ENCODE measurements at places on chromosomes 6 and 20. TPM values are rescaled to one million over a fixed set of nuclear protein-coding genes. Genes with fewer than 3 reads are reported as not detected.

Gene THBD
- total RNA-seq: not detected

Gene OR2H1
- total RNA-seq: not detected

Gene OOEP
- total RNA-seq: not detected

DNA sequence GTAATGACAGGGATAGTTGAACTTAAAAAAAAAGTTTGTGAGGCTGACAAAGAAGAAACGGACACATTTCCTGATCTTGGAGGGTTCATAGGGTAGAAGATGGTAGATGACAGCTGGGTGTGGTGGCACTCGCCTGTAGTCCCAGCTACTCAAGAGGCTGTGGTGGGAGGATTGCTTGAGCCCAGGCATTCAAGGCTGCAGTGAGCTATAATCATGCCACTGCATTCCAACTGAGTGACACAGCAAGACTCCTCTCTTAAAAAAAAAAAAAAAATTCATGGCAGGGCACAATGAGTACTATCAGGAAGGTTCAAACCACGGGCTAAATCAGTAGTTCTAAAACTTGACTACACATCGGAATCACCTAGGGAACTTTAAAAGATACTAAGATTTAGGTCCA, 2.0 kb upstream of the MICA start:
- DNase-seq: peak; percentile 93

GRCh38 chr20:45051204-45052060, 49.5 kb downstream of the KCNS1 start:
- DNase-seq: no peak

DNA sequence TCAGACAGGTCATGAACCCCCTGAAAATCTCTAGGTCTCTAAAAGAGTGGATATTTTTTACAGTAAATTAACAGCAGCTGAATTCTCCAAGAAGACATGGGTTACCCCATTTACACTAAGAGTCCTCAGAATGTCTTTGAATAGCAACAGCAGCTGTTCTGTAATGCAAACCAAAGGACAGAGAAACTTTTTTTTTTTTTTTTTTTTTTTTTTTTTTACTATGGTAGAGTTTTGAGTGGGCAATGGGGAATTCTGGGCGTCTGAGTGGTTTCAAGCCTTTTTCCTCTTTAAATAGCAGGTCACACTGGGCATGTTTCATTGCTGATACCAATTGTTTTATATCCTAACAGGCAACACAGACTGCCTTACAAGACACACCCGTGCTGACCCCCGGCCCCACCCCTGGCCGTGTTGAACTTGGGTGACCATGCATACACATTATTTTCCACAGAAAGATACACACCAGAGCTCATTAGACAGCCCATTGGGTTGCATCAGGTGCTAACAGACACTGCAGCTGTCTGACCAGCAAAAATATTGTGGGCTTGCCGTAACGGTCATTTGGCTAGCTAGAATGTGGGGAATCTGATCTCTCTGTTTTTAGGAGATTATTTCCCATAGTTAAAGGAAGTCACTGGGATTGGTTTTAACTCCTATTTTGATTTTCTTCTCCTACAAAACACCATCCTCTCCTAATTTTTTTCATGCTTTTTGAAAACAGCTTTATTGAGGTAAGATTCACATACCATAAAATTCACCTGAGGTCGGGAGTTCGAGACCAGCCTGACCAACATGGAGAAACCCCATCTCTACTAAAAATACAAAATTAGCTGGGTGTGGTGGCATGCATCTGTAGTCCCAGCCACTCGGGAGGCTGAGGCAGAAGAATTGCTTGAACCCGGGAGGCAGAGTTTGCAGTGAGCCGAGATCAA, 26.7 kb upstream of the IRF4 start:
- no peak for DNase-seq

GRCh38 chr6:143973097-143973966, 34.7 kb downstream of the PLAGL1 start:
- DNase-seq: no peak

DNA sequence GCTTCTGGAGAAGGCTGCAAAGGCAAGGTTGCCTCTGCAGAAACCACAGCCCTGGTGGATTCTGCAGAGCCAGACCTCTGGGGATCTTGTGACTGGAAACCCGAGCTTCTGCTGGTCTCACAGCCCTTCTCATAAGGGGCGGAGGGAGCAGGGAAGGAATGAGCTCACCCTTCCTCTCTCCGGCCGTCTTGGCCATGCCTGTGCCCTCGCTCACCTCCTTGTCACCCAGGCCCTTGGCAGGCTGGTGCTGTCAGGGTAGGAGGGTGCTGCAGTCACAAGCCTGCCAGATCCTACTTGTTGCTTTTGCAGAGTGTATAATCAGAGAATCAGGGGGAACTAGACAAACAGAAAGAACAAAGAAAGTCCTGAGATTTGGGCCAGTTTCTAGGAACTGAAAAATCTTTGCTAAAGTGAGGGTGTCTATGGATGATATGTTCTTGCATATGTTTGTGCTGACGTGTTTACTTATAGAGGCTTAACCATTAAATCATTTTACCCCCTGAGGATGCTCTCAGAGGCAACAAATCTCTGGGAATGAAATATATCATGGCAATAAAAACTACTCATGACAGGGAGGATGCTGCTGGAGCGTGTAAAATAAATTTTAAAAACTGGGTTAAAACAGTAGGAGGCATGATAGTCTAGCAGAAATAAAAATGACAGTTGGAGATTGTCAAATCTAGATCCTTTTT, 244.9 kb upstream of the SOX4 start:
- DNase-seq: peak; percentile 75

Gene CALHM5
- total RNA-seq: 1.0 TPM

DNA sequence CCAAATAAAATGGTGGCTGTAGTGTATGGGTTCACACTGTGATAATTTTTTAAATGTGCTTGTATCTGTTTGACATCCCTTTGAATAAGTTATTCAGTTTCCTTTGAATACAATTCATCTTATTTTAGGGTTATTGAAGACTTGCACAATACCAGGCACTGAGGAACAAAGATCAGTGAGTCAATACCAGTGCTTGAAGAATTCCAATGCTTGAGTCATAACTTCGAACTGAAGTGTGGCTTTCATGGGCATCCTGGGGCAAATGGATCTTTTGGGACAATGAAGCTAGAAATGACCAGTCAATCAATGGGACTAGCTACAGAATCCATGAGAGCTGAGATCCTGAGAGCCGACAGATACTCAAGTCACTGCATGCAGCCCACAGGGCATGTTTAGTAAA, 349.9 kb upstream of the FLRT3 start:
- peak; percentile 46 for DNase-seq

GRCh38 chr20:38158701-38159351, 6.2 kb downstream of the TGM2 start:
- no peak for DNase-seq

DNA sequence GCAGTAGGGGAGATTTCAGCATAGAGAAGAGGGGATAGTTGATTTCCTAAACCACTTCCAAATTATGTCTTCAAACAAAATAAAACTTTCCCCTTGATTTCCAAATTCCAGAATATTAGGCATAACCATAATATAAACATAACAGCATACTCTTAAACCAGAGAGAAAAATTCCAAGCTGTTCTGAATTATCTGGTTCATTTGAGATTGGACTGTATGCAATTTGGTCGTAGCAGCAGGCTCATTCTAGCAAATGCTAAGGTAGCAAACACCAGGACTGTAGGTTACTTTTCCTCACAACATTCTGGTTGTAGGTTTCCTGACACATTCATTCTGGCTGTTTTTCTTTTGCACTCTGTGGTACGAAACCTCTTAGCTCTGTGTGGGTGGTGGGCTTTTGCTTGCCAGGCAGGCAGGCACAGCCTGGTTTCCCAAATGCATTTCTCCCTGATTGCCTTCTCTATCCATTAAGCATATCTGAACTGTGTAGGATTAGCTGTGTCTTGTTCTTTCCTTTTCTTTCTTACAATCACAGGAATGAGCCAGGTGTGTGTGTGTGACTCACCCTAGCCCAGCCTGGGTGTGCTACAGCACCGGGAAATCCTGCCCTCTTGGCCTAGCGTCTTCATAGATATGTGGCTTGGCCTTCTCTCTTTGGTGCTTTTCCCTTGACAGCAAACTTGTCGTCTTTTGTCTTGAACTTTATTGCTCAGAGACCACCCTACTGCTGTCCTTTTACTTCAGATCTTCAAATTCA, 77.1 kb downstream of the JARID2 start:
- peak; percentile 33 for DNase-seq

DNA sequence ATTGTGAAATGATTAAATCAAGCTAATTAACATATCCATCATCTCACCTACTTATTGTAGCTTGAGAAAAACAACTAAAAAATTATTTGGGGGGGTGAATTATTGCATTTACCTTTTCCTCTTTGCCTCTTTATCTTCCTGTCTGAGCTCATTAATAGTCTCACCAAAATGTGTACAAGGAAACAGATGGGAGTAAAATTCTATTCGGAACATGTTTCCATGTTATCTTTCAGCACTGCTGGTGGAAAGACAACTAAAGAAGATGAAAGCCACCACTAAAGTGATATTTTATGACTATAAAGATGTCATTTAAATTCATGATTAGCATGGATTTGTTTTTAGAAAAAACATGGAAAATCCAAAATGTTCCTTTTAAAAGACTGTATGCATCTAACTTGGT, 102.6 kb downstream of the SYNE1 start:
- DNase-seq: no peak

GRCh38 chr6:80676386-80676785, 569.9 kb downstream of the BCKDHB start:
- DNase-seq: peak; percentile 52

DNA sequence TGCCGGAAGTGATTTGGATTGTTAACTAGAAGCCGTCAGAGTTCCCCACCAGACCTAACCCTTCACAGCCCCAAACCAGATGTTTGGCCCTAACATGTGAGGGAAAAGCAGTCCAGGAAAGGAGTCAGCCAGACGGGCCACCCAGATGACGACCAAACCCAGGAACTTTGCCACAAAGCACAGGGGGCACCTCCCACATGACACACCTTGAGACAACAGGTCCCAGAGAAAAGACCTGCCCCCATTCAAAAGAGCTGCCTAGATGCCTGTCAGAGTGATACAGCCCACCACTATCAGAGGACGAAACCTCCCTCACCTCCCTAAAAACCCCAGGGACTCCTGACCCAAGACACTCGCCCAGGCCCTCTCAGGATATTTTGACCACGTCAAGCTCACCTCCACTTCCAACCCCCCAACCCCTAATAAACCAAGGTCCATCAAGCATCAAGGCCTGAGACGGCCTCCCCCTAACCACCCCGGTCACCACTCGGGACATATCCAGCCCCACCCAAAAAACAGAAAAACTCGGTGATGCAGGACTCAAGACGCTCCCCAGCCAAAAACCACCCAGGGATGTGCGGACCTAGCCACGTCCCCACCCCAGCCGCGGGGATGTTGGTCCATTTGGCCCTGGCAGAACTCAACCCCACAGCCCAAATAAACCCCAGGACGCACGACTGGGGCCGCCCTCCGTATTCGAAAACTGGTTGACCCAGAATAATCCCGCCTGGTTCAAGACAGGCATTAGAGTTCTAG, 662 bp downstream of the ZNF343 start:
- DNase-seq: peak; percentile 52

- DNase-seq: peak; percentile 34
Measured at GRCh38 chr6:107704347-107705013, 119.6 kb downstream of the SCML4 start.

DNA sequence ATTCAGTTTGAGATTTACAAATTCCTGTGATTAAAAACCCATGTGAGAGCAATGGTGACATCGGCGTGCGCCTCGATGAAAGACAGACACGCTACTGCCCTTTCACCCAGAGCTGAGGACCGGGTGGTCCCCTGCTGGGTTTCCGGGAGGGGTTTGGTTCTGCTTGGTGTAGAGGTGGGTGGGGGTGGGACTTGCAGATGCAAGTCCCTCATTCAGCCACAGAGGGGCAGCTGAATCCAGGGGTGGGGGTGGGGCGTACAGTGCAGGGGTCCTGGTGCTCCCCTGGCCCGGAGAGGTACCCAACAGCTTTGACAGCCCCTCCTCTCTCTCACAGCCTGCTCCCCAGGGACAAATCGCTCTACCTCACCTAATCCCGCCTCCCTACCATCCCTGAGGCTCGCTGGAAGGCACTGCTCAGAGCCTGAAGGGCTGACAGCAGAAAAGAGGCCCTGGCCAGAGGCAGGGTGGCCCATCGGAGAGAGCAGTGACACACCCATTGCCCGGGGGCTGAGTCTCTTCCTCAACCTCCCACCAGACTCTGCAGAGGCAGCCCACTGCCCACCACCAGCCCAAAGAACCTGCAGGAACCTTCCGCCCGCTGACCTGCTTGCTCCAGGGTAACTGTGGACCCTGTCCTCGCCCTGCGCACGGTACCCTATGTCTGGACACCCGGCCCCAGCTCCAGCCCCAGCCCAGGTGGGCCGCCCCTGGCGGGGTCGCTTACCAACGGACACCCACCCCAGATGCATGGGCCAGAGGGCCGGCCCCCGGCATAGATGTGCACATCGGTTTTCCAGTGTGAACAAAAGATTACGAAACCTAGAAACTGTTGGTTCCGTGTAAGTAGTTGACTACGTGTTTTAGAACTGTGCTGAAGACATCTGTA, 118.4 kb downstream of the JPH2 start:
- DNase-seq: no peak

Gene C2
- total RNA-seq: 0.13 TPM

Gene GGT7
- 4.2 TPM for total RNA-seq

Gene NHSL1
- total RNA-seq: 7.5 TPM

DNA sequence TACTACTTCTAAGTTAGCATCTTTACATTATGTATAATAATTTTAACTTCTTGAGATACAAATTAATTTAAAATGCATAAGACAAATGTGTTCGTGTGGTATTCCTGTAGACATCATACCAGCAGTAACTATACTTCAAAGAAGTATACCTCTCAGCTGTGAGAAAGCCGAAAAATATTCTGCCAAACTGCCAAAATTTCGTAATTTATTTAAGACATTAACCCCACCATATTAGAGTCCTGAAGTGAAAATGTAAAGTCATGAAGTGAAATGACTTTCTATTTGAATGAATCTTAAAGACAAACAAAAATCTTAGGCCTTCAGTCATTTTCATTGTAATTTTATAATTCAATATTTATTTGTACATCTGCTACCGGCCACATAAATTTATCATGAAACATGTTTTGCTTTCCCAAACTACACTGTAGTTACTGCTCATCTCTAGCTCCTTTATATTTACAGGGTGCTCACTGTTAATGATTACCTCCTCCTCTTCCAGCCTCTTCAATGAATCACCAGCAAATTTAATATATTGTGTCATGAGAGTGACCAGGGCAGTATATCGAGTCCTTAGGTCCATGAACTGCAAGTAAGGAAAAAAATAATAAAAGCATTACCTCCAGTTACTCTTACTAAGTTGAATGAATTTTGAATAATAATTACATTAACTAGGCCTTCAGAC, 18.5 kb downstream of the DST start:
- no peak for DNase-seq

- DNase-seq: no peak
Measured at GRCh38 chr6:32829495-32829894, 9.0 kb downstream of the TAP2 start.

GRCh38 chr6:163437466-163437865, 22.9 kb downstream of the QKI start:
- no peak for DNase-seq

GRCh38 chr6:30202366-30202765, 10.8 kb downstream of the TRIM26 start:
- DNase-seq: no peak

DNA sequence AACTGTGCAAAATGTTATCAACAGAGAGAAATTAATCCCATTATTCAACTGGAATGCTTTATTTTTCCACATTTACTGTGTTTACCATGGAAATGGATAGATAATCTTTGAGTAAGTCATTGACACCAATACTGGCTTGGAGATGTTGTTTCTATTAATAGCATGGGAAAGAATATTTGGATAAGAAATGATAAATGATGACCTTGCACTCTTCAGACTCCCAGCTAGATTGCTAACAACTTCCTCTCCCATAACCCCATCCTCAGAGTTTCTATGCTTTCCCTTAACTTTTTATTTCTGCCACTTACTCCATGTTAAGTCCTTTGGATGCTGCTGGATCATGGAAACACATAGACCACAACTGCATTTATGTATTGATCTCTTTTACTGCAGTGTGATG, 182.5 kb downstream of the FNDC1 start:
- DNase-seq: no peak
